ENCODE measurements at places on chromosomes 4 and X.

DNA sequence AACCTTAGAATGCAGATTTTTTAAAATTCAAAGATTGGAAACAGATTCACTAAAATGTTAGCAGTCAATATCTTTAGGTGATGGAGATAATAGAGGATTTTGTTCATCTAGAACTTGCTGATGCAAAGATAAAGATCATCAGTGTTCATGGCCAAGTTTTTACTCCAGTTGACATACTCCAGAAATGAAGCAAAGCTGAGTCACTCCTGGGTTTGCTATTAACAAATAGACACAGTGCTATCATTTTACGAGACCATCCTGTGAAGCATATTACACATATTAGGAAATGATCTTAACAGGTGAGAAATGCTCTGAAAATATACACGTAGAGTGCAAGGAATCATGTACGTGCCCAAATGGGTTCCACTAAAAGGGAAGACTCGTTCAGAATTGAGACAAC lies 170.6 kb upstream of the FAM9B start:
- DNase-seq, result no peak

DNA sequence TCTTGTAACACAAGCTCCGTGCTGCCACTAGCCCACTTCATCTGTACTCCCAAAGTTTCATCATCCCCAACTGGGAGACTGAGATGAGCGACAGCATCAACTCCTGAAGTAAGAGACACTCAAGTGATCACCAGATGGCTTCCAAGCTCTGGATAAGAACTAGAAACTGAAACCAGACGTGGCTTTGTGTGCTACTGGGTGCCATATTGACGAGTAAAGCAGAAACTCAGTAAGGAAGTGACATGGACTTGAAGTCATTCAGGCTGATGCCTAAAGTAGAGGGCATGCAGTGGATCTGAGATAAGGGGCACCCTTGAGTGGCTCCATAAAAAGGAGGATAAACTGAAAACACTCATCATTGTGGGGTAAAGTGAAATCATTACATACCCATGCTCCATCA lies 72.4 kb downstream of the PCYT1B start:
- DNase-seq, result no peak

DNA sequence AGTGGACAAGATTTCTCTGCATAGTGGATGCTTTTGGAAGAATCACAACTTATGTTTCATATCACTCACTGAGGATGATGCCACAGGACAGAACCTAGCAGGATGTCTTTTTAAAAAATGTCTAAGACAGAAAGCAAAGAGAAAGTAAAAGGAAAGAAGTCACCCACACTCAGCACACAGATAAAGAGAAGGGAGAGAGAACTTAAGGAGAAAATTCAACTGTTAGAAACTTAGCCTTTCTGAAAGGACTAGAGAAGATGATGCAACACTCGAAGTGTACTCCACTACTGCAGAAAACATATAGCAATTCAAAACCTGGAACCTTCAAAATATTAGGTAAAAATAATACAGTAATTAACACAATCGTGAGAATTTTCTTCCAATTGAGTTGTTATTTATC lies 52.8 kb upstream of the STK26 start:
- no peak for DNase-seq

DNA sequence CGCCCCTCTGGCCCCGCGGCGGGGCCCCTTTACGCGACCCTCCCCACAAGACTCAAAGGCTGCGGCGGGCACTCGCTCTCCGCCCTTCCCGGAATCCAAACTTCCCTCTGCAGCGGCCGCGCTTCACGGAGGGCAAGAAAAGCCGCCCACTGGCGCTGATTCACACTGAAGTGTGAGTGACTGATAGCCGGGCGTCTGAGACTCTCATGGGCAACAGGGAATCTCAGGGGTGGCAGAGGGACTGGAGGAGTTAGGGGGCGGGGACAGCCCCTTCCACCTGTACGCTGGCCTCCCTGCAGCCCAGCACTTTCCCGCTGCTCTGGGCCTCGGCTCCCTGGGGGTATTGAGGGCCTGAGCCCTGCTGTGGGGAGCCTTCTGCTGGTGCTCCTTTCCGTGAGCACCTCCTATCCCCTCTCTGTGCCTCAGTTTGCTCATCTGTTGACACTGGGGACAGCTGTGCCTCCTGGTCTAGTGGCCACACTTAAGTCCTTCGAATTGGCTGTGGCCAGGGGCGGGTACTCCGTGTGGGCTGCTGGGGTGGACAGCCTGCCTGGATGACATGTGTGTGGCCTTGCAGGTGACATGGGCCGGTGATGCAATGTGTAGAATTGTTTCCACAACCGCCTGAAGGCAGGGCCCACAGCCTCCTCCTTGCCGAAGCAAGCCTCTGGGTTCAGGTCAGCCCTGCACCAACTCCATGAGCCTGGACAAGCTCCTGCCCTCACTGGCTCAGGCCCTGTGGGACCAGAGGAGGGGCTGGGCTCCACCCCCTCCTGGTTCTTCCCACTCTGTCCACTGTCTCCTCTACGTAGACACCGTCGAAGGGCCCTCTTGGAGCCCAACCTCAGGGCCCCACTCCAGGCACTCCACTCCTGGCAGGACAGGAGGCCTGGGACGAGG lies 951 bp downstream of the SH3BP2 start:
- no peak for DNase-seq

DNA sequence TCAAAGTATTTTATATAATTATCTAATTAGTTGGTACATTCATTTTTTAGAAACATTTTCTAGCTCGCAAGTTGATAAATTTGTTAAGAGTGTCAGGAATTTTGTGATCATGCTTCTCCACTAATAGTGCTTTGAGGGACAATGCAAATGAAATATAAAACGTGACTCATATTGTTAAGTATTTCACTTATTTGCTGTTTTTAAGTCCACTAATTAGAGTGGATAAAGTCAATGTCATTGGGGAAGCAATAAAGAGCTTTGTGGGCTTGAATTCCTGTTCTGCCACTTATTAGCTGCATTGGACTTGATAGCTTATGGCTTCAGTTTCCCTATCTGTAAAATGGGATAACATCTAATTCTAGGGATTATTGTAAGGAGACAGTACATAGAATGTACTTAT lies 26.5 kb upstream of the ANAPC4 start:
- DNase-seq, result no peak

GRCh38 chr4:56182356-56182755 lies 204.9 kb downstream of the AASDH start:
- no peak for DNase-seq

DNA sequence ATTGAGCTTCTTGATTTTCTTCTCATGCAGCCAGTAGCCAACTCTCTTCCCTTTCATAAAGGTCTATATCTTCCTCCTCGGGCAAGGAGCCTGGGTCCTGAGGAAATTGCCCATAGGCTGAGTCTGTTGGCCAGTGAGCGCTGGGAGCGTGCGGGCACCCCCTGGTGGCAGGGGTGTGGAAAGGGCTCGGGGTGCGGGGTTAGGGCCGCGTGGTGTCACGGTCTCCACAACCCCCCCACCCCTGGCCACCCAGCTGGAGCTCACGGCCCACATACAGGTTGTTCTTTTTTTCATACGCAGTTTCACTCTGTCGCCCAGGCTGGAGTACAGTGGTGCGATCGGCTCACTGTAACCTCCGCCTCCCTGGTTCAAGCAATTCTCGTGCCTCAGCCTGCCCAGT lies 13.1 kb downstream of the RBM10 start:
- no peak for DNase-seq

- DNase-seq, result no peak
Measured at GRCh38 chr4:53527930-53528329, 63.4 kb downstream of the LNX1 start.

GRCh38 chr4:108831886-108832285 lies 69.0 kb upstream of the ETNPPL start:
- DNase-seq, result no peak

GRCh38 chr4:81421346-81422218 lies 50.1 kb downstream of the RASGEF1B start:
- DNase-seq, result no peak

DNA sequence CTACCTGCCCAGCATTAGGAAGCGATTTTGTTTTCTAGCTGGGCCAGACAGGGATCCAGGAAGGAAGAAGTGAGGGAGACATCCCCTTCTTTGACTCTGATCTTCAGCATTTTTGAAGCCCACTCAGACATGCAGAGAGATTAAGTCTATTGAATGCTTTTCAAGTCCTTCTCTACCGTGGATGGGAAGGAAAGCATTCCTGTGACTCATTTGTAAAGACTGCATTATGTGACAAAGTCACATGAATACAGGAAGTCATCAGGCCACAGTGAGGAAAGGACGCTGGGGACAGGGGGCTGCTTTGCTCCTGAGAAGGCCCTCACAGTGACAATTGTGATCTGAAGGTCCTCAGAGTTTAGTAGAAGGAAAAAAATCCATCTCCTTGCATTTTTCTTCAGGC lies 67.4 kb upstream of the GBA3 start:
- DNase-seq, result no peak

DNA sequence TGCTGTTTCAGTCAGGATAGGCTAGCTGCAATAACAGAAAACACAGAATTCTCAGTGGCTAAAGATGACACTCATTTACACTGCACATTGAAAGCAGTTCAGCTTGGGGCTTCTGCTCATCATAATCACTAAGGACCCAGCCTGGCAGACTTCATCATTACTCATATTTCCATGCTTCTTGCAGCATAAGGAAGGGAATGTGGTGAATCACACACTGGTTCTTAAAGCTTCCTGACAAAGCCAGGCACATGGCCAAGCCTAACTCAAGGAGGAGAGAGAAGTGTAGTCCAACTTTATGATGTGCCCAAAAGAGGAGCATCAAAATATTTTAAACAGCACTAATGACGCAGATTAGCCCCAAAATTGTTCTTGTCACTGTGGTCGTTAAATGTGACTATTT lies 186.5 kb downstream of the BANK1 start:
- no peak for DNase-seq

DNA sequence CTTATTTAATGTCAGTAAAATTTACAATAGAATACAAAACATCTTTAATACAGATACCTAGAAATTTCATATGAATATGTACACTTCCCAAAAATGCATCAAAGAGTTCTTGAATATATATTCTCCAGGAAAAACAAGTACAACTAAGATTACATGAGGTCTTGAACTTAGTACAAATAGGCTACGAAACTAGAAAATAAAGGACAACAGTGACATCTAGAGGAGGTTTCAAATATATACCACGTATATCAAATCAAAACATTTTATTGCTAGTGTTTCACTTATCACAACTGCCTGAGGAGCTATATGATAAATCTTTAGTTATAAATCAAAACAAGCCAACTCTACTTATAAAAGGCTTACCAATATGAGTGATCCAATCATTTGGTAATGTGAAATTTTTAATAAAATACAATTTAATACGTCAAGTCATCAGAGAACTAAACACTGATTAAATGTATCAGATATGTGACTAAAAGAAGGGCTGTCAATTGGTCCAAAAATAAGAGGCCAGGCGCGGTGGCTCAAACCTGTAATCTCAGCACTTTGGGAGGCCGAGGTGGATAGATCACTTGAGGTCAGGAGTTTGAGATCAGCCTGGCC lies 36.6 kb downstream of the ANAPC10 start:
- no peak for DNase-seq

DNA sequence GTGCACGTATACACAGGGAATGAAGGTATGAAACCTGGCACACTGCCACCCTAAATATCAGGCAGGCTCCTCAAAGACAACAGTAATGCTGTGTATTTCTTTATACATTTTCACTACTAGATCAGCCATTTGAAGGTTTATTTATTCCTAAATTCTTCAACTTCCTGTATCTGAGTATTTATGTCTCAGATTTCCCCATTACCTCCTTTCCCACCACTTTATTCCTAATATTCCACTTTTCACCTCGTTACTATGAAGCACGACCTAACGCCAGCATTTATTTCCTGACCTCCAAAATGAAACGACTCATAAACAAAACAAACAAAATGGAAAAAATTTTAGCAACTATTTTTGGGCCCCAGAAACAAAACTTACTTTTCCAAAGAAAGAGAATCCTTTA lies 69.6 kb downstream of the MAML3 start:
- no peak for DNase-seq

DNA sequence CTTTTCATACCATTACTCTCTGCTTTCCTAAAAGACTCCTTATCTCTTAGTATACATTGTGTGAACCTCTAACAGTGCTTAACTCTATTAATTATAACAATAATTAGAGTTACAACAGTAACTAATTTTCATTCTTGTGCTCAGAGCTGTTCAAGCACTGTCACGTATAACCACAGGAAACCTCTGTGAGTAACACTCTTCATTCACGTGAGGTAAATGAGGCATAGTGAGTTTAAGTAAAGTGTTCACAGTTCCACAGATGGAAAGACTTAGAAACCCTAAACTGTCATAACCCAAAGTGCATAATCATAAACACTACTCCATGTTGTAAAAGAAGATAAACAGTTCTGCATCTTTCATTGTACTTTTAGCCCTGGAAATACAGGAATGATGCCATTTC lies 222.4 kb downstream of the CCSER1 start:
- no peak for DNase-seq

DNA sequence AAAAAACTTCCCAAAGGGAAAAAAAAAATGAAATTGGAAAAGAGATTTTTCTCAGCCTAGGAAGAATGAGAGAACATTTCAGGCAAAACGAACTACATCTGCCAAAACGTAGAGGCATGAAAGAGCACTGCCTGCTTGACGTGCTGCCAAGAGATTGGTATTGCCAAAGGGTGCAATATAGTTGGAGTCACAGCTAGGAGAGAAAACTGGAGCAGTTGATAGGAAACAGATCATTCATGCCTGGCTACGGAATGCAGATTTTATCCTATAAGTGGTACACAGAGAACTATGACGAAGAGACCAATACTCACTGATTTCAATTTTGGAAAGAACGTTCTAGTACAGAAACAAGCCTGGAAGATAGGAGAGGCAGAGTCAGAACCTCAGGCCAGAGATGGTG lies 68.4 kb upstream of the IQCM start:
- DNase-seq, result no peak

DNA sequence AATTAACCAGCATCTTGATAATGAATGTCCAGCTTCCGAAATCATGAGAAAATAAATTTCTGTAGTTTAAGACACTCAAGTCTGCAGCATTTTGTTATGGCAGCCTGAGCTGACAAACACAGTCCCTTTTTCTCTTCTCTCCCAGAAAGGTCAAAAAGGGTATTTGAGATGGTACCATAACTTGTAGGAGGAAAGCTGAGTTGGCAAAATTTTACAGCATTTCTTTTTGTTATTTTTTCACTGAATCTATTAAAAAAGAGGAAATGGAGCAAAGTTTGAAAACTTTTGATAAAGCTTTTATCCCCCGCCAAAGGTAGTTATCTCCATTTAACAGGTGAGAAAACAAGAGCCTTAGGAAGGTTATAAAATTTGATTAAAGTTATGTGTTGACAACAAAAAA lies 367.6 kb upstream of the TECRL start:
- no peak for DNase-seq

Data from stimulated activated CD8-positive, alpha-beta memory T cell treated with anti-CD3 and anti-CD28 coated beads, Interleukin-7, amount 100 ng/mL, for 24 hours (primary cell).